ENCODE measurements at places on chromosomes 2 and 18. TPM values are rescaled to one million over a fixed set of nuclear protein-coding genes. Genes with fewer than 3 reads are reported as not detected.

The EML6 gene
- 9.7 TPM for total RNA-seq

The SKOR2 gene
- total RNA-seq, result not detected

The FBXO15 gene
- total RNA-seq, result 0.29 TPM

The LYG1 gene
- total RNA-seq, result 0.93 TPM

The TAF4B gene
- 2.6 TPM for total RNA-seq

The CASP8 gene
- 32.1 TPM for total RNA-seq

The ZBTB14 gene
- 14.7 TPM for total RNA-seq

GRCh38 chr2:136517716-136518115, 247.6 kb upstream of the THSD7B start:
- no peak for DNase-seq
- no peak overlapping the region for H3K4me3 ChIP-seq
- no peaks in the 10 kb centered on the region for H3K36me3 ChIP-seq

DNA sequence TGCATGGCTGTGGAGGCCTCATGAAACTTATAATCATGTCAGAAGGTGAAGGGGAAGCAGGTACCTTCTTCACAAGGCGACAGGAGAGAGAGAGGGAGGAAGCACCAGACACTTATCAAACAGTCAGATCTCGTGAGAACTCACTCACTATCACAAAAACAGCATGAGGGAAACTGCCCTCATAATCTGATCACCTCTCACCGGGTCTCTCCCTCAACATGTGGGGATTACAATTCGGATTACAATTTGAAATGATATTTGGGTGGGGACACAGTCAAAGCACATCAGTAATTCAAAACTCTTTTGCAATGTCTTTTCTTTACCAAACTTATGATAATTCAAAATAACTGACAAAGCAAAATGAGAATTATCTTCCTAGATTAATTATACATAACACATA, 8.5 kb upstream of the CCDC68 start:
- H3K4me3 ChIP-seq, result no peak overlapping the region
- no peak for DNase-seq
- no peak overlapping the region for H3K27ac ChIP-seq
- H3K36me3 ChIP-seq, result no peaks in the 10 kb centered on the region
- H3K27me3 ChIP-seq, result no peaks in the 10 kb centered on the region

- H3K27ac ChIP-seq, result no peak overlapping the region
- no peaks in the 10 kb centered on the region for H3K36me3 ChIP-seq
- no peaks in the 10 kb centered on the region for H3K27me3 ChIP-seq
- no peak overlapping the region for H3K4me3 ChIP-seq
- H3K4me1 ChIP-seq, result no peaks in the 10 kb centered on the region
These were observed 34.8 kb upstream of the MGAT5 start for GRCh38 chr2:134218930-134219658.

- DNase-seq, result no peak
- no peaks in the 10 kb centered on the region for H3K36me3 ChIP-seq
- no peak overlapping the region for H3K27ac ChIP-seq
- no peaks in the 10 kb centered on the region for H3K27me3 ChIP-seq
These were observed 243.0 kb downstream of the ZNF407 start for GRCh38 chr18:74840492-74841167.

DNA sequence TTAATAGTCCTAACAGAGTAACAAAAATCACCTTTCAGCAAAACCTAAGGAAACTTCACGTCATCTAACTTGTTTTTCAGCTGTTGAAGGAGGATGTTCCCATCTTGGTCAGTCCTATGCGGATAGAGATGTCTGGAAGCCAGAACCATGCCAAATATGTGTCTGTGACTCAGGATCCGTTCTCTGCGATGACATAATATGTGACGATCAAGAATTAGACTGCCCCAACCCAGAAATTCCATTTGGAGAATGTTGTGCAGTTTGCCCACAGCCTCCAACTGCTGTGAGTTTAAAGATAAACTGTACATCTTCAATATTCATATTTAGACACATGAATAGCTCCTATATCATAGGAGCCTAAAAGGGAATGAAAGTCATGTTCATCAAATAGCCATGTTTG, 10.5 kb downstream of the COL3A1 start:
- no peak for DNase-seq
- H3K36me3 ChIP-seq, result no peaks in the 10 kb centered on the region
- no peaks in the 10 kb centered on the region for H3K4me1 ChIP-seq
- H3K4me3 ChIP-seq, result no peak overlapping the region

GRCh38 chr18:62979176-62979575, 263.8 kb downstream of the PHLPP1 start:
- no peak overlapping the region for H3K4me3 ChIP-seq
- no peak for DNase-seq
- H3K4me1 ChIP-seq, result no peaks in the 10 kb centered on the region
- H3K36me3 ChIP-seq, result no peaks in the 10 kb centered on the region

DNA sequence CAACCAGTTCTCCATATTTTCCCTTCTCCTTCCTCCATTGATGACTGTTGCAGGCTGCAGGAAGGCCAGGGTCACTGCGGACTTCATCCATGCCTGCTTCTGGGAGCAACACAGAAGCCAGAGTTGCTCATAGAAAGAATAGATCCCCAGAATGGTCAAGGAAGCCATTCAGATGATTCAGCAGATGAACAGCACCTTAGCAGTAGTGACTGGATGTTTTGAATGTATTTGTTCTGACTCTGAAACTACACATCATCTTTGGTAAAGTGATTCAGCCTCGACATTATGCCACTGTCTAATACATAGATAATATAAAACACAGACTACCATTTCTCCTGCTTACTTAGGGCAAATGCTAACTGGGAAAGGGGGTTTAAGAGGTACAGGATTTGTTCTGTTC, 411.6 kb downstream of the RND3 start:
- DNase-seq, result no peak
- no peaks in the 10 kb centered on the region for H3K27me3 ChIP-seq
- peak overlapping the region; percentile 42 for H3K27ac ChIP-seq
- peaks cover 7% of the 10 kb centered on the region for H3K4me1 ChIP-seq

GRCh38 chr2:965640-966147, 15.0 kb downstream of the SNTG2 start:
- H3K4me3 ChIP-seq, result no peak overlapping the region
- H3K27me3 ChIP-seq, result no peaks in the 10 kb centered on the region
- no peaks in the 10 kb centered on the region for H3K36me3 ChIP-seq
- no peak for DNase-seq
- H3K4me1 ChIP-seq, result no peaks in the 10 kb centered on the region
- no peak overlapping the region for H3K27ac ChIP-seq

DNA sequence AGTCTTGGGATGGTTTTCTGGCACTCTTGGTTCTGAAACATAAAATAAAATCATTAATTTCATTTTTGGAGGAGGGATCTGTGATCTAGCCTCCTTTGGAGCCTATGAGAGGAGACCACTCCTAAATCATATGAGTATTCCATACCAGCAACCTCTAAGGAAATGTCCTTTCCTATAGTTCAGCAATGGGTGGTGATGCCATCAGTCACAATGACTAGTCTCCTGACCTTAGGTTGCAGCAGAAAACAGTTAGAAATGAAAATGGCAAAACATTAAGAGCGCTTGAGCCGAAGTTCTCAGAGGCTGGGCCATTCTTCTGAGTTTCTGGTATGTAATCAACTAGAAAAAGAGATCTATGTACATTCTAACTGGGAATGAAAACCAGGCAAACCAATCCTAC, 56.5 kb downstream of the TMEM247 start:
- no peaks in the 10 kb centered on the region for H3K4me1 ChIP-seq
- H3K27me3 ChIP-seq, result no peaks in the 10 kb centered on the region
- no peak for DNase-seq
- H3K36me3 ChIP-seq, result no peaks in the 10 kb centered on the region
- H3K27ac ChIP-seq, result no peak overlapping the region

GRCh38 chr2:85741833-85742455, 11.8 kb upstream of the ATOH8 start:
- peaks cover 4% of the 10 kb centered on the region for H3K27me3 ChIP-seq
- no peaks in the 10 kb centered on the region for H3K36me3 ChIP-seq
- no peak overlapping the region for H3K4me3 ChIP-seq
- H3K27ac ChIP-seq, result no peak overlapping the region
- H3K4me1 ChIP-seq, result no peaks in the 10 kb centered on the region

DNA sequence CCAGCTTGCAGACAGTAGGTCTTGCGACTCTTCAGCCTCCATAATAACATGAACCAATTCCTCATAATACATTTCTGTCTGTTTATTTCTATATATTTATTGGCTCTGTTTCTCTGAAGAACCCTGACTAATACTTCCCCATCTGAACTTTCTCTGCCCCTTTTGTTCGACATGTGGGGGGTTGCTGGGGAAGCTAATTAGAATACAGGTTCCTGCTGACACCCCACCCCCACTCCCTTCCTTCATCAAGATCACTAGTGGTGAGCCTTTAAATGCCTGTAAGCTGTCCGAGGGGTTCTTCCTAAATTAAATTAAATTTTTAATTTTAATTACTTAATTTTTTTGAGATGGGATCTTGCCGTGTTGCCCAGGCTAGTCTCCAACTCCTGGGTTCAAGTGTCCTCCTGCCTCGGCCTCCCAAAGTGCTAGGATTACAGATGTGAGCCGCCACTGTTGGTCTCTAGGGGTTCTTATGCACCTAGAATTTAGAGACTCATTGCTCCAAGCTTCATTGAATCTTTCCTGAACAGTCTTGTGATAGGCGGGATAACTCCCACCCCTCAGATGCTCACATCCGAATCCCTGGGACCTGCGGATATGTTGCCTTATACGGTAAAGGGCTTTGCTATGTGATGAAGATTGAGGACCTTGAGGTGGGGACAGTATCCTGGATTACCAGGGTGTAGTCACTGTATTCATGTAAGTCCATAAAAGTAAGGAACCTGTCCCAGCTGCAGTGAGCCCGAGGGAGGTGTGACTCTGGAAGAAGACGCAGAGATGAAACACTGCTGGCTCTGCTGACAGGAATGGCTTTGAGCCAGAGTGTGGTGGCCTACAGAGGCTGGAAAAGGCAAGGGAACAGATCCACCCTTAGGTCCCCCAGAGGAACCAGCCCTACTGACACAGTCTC, 26.2 kb downstream of the HPCAL1 start:
- no peak overlapping the region for H3K4me3 ChIP-seq
- no peaks in the 10 kb centered on the region for H3K36me3 ChIP-seq
- peak overlapping the region; percentile 77 for H3K27ac ChIP-seq
- H3K4me1 ChIP-seq, result peaks cover 52% of the 10 kb centered on the region

Measured in Caco-2 (cell line).